Stimulated activated CD4-positive, alpha-beta T cell treated with anti-CD3 and anti-CD28 coated beads, Interleukin-12 subunit alpha, Interleukin-12 subunit beta, amount 100 ng/mL, for 4 hours (primary cell): ENCODE measurements at places on chromosomes 6 and 20.

- no peak for DNase-seq
These were observed 242.8 kb downstream of the FARS2 start for GRCh38 chr6:5504078-5504477.

GRCh38 chr20:37520419-37520955, 563 bp upstream of the NNAT start:
- DNase-seq = no peak

GRCh38 chr6:25173951-25174474, 105.2 kb upstream of the CARMIL1 start:
- no peak for DNase-seq

DNA sequence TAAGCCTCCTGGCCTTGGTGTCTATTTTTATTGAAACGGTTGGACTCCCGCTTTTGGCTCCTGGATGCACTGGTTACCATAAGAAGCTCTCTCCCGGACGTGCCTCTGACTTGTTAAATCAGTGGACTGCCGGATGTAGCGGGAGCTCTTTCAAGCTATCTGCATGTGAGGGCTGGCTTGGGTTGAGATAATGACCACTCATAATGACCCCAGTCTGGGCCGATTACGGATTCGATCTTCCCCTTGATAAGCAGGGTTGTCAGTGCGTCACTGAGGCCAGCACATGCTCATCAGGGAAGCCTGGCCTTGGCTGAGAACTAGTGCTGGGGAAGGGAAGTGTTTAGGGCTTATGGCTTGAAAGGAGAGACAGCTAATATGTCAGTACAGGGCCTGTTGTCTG, 528.1 kb downstream of the CDH26 start:
- DNase-seq = no peak

DNA sequence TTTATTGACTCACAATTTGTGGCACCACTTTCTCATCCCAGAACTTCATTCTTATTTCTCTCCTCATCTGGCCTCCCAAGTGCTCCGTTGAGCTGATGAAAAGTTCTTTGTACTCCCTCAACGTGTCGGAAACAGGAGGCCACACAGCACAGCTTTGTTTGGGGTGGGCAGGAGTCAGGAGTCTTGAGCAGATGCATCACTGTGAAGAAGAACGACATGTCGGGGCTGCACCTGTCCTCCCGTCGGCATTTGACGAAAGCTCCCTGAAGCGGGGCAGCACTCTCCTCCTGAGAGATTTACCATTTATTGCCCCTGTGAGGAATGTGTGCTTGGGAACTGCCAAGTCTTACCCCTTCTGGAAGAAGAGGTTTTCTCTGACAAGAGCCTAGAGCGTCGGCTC, 28.1 kb downstream of the TAF8 start:
- no peak for DNase-seq

DNA sequence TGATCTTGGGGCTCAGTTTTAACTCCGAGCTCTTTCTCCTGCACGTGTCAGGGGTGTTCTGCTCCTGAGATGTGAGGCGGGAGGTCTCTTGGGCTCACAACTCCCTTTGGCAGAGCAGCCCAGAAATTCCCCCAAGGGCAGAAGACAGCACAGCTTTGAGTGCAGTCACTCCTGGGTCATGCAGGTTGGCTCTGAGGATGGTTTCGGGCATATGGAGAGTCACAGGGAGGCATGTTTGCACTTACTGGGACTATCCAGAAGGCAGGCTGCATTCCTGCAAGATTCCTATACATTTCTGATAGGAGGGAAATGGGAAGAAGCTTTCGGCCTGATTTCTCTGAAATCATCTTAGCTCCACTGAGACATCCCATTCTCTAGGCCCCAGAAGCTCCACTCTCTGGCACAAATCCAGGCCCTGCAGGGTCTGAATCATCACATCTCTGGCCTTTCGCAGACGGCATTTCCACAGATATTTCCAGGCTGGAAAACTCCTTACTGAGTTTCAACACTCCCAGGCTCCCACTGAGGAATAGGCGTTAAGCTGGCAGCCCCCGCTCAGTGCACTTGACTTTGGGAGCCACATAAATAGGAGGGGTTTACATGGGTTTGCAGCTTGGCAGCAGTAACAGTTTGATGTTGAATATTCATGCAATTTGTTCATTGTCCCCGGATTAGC, 39.7 kb downstream of the AGPAT4 start:
- DNase-seq = no peak

GRCh38 chr6:106145741-106146227, 59.6 kb downstream of the PRDM1 start:
- no peak for DNase-seq

- no peak for DNase-seq
These were observed 105.0 kb downstream of the MRPL14 start for GRCh38 chr6:44022296-44022661.

DNA sequence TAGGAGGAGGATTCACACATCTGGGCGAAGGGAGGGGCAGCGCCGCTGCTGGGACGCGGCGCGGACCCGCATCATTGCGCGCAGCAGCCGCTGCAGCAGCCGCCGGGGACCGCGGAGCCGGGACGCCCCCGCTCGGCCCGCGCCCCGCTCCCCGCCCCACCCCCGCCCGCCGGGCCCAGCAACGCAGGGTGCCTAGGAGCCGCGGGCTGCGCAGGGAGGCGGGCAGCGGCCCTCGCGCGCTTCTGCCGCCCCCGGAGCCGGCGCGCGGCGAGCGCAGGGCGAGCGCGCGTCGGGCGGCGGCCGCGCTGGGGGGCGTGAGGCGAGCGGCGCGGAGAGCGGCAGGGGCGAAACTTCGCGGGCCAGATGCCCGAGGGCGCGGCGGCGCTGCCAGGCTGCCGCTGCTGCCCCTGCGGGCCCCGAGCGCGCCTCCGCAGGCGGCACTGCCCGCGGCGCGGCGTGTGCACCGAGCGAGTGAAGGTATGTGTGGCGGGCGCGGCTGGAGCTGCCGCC, at the start of gene NKAIN2:
TSS of gene NKAIN2 (plus strand) at position 362 of the 510 bp plus-strand sequence.
- DNase-seq = no peak

DNA sequence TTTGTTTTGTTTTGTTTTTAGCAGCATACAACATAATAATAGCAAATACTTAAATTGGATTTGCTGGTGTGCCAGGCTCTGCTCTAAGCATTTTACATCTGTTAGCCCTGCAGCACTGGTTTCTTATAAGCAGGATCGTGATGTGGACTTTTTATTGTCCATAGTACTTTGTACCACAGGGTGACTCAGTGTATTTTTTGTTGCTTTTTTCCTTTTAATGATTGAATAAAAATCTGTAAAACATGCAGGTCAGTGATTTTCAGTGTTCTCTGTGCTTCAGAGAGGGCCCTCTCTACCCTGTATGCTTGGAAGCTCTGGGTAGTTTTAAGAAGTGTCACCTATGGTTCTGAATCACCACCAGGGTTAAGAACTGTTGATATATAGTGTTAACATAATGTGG, 4.0 kb downstream of the NT5DC1 start:
- no peak for DNase-seq

DNA sequence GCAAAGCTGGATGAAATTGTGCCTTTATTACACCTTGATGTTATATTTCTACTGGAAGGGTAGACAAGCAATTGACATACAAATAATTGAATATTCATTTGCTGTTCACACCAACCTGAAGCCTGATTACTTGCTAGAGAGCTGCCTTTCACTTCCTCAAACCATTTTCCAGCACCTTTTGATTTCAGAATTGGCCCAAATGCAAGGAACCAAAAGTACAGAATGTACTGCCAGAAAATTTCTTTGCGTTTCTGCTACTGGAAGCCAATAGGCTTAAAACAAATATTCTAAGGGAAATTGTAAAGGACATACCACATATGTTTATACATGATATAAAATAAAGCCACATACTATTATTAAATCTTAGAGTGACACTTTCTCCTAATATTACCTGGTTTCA, 94.5 kb downstream of the RFPL4B start:
- no peak for DNase-seq

DNA sequence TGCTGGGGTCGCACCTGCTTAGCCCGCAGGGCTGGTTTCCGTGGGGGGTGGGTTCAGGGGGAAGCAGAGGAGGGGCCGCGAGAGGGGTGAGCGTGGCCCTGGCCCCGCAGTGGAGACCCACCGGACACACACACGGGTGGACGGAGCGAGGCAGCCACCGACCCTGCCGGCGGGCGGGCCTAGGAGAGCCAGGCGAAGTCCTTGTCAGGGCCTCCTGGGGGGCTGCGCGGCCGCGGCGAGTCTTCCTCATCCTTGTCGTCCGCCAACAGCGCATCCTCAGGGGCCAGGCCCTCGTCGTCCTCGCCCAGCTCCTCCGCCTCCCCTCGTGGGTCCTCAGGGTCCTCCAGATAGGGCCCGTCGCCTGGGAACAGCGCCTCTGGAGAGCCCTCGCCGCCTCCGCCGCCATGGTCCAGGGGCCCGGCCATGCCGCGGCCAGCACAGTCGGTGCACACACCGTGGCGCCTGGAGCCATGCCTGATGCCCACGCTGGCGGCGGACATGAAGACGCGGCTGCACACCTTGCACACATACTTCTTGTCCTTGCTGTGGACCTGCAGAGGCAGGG, 7.3 kb downstream of the SLC2A4RG start:
- no peak for DNase-seq

- DNase-seq = no peak
These were observed 30.5 kb downstream of the STXBP5 start for GRCh38 chr6:147234685-147235084.

DNA sequence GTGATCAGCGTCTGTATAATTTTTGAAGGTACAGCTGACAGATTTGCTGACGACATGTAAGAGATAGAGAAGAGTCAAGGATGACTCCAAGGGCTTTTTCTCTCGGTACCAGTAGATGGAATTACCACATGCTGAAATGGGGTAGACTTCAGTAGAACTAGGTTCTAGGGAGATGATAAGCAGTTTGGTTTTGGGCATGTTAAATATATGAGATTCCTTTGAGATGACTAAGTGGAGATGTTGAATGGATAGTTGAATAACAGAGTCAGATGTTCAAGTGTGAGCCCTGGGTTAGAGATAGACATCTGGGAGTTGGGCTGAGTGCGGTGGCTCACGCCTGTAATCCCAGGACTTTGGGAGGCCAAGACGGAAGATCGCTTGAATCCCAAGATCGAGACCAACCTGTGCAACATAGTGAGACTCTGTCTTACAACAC, 50.0 kb downstream of the PHF20 start:
- DNase-seq = no peak
